Glutamatergic neuron (in vitro differentiated cells): ENCODE measurements at places on chromosomes 3 and 15. TPM values are rescaled to one million over a fixed set of nuclear protein-coding genes. Genes with fewer than 3 reads are reported as not detected.

DNA sequence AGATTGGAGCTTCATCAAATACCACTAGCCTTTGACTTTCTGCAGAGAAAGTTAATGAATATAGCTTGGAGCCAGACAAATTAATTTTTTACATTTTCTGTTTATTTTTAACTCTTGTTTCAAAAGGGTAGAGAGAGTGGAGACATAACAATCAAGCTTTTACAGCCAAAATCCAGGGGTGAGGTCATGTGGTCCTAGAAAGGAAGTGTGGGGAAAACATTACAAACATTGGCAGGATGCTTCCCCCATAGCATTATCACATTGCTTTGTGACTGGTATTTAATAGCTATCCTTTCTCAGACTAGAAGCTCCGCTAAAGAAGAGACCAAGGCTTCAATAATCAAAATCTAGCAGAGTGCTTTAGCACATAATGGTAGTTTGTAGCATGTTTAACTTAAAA lies 46.4 kb upstream of the PHLDB2 start:
- no peak overlapping the region for H3K4me3 ChIP-seq
- H3K27ac ChIP-seq, result no peak overlapping the region
- H3K27me3 ChIP-seq, result no peaks in the 10 kb centered on the region
- H3K4me1 ChIP-seq, result no peaks in the 10 kb centered on the region
- no peak for DNase-seq

GRCh38 chr3:65669163-65669875 lies 369.4 kb downstream of the MAGI1 start:
- H3K27ac ChIP-seq, result no peak overlapping the region
- no peak overlapping the region for H3K4me3 ChIP-seq
- H3K27me3 ChIP-seq, result no peaks in the 10 kb centered on the region
- DNase-seq, result no peak
- H3K4me1 ChIP-seq, result peaks cover 1% of the 10 kb centered on the region

DNA sequence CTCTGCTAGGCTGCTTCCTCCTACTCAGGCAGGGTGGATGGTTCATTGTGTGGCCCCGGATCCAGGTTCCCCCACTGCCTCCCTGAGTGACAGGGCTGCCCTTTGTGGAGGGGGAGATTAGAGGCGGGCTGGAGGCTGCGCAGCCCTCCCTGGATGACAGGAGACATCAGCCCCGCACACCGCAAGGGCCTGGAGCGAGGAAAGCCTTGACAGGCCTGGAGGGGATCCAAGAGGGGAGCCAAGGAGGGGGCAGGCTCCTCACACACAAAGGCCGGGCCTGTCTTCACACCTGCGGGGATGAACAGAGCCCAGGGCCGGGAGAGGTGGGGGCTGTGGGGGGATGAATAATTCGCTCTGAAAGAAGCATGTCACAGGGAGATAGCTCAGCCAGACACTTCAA lies 72.9 kb downstream of the RPN1 start:
- no peak for DNase-seq
- H3K36me3 ChIP-seq, result no peaks in the 10 kb centered on the region
- H3K4me3 ChIP-seq, result no peak overlapping the region
- H3K4me1 ChIP-seq, result no peaks in the 10 kb centered on the region
- H3K27me3 ChIP-seq, result no peaks in the 10 kb centered on the region

- no peak overlapping the region for H3K27ac ChIP-seq
- H3K4me1 ChIP-seq, result peaks cover 2% of the 10 kb centered on the region
- no peak overlapping the region for H3K4me3 ChIP-seq
- H3K27me3 ChIP-seq, result peaks cover 5% of the 10 kb centered on the region
- no peak for DNase-seq
- no peaks in the 10 kb centered on the region for H3K36me3 ChIP-seq
Measured at GRCh38 chr15:101089579-101090427, 162.0 kb downstream of the CHSY1 start.

DNA sequence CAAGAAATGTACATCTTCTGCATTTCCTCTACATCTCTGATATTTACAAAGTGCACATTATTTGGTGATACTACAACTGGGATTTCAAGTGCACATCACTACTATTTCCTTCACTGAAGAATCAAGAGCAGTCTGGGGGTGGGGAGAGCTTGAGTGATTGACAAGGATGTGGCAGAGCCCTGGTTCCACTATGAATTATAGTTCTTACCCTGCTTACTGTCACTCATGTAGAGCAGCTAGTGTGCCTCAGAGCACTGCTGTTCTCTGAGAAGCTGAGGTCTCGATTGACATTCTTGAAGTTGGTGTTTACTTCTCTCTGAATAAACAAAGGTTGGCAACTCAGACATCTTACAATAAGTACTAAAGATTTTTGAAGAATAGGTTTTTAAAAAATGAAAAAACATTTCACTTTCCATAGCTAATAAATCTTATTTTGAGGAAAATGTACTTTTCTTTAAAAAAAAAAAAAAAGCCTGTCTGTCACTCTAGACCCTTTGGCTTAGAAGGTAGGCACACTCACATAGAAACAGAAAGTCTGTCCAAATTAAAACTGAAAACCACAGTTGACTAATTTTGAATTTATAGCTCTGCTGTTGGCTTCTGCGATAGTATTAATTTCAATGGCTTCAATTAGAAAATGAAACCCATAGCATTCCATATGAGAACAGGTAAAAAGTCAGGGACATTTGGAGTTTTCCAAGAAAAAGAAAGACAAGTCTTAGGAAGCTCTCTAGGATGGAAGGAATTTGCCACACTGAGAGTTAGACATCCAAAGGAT lies 5.6 kb downstream of the GREM1 start:
- no peak overlapping the region for H3K4me3 ChIP-seq
- no peak for DNase-seq
- H3K27ac ChIP-seq, result no peak overlapping the region

- H3K36me3 ChIP-seq, result peaks cover 11% of the 10 kb centered on the region
- DNase-seq, result no peak
- peaks cover 18% of the 10 kb centered on the region for H3K4me1 ChIP-seq
- no peaks in the 10 kb centered on the region for H3K27me3 ChIP-seq
Measured at GRCh38 chr3:49607796-49608195, 53.5 kb downstream of the BSN start.

DNA sequence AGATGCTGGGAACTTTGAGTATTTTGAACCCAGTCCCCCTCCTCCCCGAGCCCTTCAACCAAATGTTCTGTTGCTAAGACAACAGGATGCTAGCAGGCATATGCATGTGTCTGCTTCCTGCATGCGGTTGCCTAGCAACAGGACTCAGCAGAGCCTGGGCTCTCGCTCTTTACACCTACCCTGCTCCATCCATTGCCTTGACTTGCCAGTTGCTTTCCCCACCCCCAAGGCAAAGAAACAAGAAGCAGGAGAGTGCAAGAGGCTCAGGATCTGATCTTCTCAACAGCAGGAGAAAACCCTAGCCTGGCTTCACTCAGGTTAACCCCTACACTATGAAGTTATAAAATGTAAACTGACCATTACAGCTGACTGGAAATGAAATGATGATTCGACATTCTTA lies 393.0 kb downstream of the IGSF11 start:
- H3K27ac ChIP-seq, result peak overlapping the region; percentile 92
- H3K4me1 ChIP-seq, result peaks cover 28% of the 10 kb centered on the region
- H3K27me3 ChIP-seq, result peaks cover 3% of the 10 kb centered on the region
- H3K4me3 ChIP-seq, result peak overlapping the region; percentile 32

GRCh38 chr15:31558840-31559239 lies 232.2 kb downstream of the KLF13 start:
- H3K27ac ChIP-seq, result no peak overlapping the region
- peaks cover 12% of the 10 kb centered on the region for H3K27me3 ChIP-seq
- no peak for DNase-seq
- peaks cover 9% of the 10 kb centered on the region for H3K36me3 ChIP-seq
- H3K4me1 ChIP-seq, result peaks cover 13% of the 10 kb centered on the region

- DNase-seq, result peak; percentile 86
- H3K36me3 ChIP-seq, result peaks cover 4% of the 10 kb centered on the region
- peaks cover 14% of the 10 kb centered on the region for H3K4me1 ChIP-seq
Measured at GRCh38 chr3:169668957-169669741, 5.6 kb upstream of the MECOM start.

DNA sequence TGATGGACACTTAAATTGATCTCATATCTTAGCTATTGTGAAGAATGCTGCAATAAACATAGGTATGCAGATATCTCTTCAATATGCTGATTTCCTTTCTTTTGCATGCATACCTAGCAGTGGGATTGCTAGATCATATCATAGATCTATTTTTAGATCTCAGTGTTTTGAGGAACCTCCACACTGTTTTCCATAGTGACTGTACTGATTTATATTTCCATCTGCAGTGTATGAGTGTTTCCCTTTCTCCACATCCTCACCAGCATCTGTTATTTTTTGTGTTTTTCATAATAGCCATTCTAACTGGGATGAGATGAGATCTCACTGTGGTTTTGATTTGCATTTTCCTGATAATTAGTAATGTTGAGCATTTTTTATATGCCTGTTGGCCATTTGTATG lies 17.1 kb upstream of the RASA2 start:
- H3K36me3 ChIP-seq, result peaks cover 12% of the 10 kb centered on the region
- H3K27me3 ChIP-seq, result peaks cover 1% of the 10 kb centered on the region
- H3K4me3 ChIP-seq, result no peak overlapping the region
- DNase-seq, result no peak
- H3K4me1 ChIP-seq, result no peaks in the 10 kb centered on the region

GRCh38 chr15:57398336-57398735 lies 22.0 kb downstream of the CGNL1 start:
- H3K27ac ChIP-seq, result no peak overlapping the region
- no peaks in the 10 kb centered on the region for H3K27me3 ChIP-seq
- H3K36me3 ChIP-seq, result no peaks in the 10 kb centered on the region
- H3K4me1 ChIP-seq, result peaks cover 5% of the 10 kb centered on the region
- no peak overlapping the region for H3K4me3 ChIP-seq

Gene SAXO2
- 0.20 TPM for total RNA-seq

Gene PXYLP1
- 42.7 TPM for total RNA-seq

Gene MOBP
- total RNA-seq, result not detected

Gene EXD1
- total RNA-seq, result not detected

Gene TMEM115
- total RNA-seq, result 42.5 TPM

Gene PTH1R
- total RNA-seq, result 0.29 TPM
